ENCODE measurements at places on chromosomes 1 and 21.

DNA sequence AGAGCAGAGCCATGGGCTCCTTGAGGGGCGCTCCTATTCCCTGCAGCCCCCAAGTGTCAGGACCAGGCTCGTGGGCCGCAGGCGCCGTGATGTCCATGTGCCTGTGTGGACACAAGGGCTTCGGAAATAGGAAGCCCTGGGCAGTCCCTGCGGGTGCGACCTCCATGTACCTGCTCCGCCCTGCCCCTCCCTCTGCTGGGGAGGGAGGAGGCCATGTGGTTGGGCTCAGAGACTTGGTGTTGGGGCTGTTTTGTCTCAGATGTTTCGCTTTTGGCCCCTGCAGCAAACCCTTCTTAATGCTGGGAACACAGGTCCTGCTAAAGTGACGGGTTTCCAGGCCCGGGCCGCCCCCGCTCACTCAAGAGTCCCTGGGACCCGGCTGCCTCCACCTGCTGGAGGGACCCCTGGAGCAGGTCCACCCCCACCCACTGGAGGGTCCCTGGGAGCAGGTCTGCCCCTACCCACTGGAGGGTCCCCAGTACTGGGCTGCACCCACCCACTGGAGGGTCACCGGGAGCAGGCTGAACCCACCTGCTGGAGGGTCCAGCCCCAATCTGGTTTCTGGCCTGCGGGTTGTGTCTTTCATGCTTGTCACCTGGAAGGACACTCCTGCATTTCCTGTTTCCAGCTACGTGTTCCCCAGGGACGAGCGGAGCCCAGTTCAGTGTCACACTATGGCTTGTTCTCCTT lies 156.5 kb downstream of the PEX14 start:
- no peak for DNase-seq

- DNase-seq = no peak
Observed at GRCh38 chr1:27666791-27667254, 5.2 kb downstream of the IFI6 start.

DNA sequence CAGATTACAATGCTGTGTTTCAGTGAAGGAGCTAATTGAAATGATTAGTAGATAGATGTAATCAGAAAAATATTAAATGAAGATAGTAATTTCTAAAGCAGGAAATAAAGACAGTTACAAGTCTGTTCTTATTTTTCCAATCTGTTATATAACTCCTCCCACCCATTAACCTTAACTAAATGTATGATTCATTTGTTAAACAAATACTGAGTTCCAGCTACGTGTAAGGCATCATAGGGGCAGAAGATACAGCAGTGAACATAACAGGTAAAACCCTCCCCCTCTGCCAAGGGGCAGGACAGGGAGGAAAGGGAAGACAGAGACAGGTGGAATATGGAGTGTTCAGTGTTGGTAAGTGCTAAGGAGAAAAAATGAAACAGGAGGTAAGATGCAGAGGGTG lies at the start of gene FAM177B:
FAM177B (plus strand) TSS at position 231 of the 400 bp plus-strand sequence. CDS start 9,344 bp downstream, outside the sequence.
- no peak for DNase-seq

- no peak for DNase-seq
Observed at GRCh38 chr21:27804515-27804914, 837.6 kb upstream of the ADAMTS5 start.

DNA sequence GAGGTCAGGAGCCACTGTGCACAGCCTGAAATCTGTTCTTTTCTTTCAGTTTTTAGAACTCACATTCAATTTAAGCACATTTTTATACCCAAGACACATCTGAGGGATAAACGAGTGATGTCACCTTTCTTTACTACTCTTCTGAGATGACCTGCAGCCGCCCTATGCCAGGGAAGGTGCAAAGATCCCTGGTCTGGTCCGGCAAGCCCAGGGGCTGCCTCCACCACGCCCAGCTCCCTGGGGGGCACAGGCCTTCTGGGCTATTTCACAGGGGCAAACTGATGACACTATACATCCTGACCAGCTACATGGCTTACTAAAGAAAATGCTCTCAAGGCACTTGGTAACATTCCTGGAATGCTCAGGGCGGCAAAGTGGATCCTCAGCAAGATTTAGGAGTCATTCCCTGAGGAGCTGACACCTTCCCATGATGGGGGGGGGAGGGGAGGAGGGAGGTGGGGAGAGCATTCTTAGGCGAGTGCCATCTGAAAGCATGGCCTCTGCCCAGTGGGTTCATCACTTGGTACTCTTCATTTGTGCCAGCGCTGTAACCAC lies 11.3 kb downstream of the MRAP start:
- no peak for DNase-seq

GRCh38 chr1:116493484-116494352 lies 77.1 kb downstream of the CD58 start:
- DNase-seq = no peak

- no peak for DNase-seq
Observed at GRCh38 chr1:177077734-177078499, 86.6 kb downstream of the ASTN1 start.

GRCh38 chr1:41612953-41613352 lies 128.5 kb upstream of the EDN2 start:
- DNase-seq = no peak
